ENCODE measurements at places on chromosomes 1 and 21.

DNA sequence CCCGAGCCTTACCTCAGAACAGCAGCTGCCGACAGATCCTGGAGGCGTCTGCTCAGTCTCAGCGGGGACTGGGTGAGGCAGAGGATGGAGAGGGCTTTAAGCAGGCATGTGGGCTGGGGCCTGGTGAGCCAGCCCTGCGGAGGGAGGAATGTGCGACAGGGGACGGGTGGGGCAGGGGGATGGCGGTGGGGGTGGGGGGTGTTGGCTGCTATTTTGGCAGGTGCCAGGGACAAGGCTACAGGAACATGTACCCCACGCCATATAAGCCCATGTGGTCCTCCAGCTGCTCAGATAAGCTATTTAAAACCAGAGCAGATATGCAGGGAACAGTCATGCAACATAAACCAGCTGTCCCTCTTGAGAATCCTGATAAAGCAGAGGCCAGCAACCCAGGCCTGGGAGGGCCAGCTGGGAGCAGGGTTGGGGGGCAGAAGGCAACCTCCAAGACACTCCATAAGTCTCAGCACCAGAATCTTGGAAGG is at the start of gene TNNT2:
Gene TNNT2 (minus strand): TSS at position 70 of the 482 bp plus-strand sequence. CDS start 4,426 bp downstream, outside the sequence.
- DNase-seq: no peak

DNA sequence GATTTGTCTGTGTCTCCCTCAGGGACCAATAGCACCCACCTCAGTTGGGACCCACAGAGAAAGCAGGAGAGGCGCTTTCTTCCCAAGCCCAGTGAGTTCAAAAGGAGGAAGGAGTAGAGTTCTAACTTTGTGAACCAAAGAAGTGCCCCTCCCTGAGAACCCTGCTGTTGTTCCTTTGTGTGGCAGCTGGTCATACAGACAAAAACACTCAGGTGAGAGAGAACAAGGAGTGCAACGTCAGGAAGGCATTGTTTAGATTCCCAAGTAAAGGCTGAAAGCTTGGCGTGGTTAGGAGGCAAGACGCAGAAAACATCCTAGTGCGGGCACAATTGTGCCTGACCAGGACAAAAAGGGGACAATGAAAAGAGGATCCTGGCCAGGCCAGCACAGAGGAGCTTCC is 654.6 kb downstream of the KIF26B start:
- no peak for DNase-seq

- DNase-seq: no peak
Measured at GRCh38 chr1:206143537-206144172, 26.5 kb upstream of the AVPR1B start.

DNA sequence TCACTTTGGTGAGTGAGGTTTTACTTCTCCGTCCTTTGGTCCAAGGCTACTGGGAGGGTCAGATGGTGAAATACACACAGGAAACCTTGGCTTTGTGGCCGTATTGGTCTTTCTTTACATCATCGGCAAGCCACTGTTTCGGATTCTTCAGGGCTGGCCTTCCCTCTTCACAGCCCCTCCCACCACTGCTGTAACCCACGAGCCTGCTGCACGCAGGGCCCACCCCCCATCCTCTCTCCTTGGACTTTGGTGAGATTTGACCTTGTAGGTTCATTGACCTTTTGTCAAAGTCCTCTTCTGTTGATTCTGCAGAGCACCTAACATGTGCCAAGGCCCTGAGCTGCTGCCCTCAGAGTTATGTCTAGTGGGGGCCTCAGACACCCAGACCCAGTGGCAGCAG is 328.6 kb downstream of the CAMTA1 start:
- DNase-seq: no peak

GRCh38 chr1:75984781-75985180 is 52.6 kb upstream of the ASB17 start:
- DNase-seq: no peak

DNA sequence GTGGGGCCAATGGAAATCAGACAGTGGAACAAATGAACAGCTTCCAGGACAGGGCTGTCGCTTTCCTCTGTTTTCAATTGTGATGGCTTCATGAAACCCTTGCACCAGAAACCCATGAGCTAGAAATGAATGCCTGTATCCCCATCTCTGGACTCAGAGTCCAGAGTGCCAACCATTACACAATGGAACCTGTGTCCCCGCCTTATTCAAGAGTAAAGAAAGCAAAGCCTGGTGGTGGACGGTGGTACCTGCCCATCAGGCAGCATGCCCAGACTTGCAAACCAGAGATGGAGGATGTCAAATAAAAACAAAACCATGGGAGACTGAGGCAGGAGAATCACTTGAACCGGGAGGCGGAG is 4.4 kb upstream of the CAPN2 start:
- no peak for DNase-seq

DNA sequence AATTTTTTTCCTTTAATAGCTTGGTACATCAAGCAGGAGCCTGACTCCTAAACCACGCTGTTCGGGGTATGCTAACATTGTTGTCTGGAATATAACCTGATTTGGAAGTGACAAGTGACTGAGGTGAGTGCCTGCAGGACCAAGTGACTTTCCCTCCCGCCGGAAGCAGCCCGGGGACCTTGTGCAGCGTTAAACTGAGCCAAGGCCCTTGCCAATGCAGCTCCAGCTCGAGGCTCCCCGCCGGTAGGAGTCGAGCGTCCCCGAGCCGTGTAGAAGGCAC is 716 bp upstream of the MTARC1 start:
- no peak for DNase-seq

DNA sequence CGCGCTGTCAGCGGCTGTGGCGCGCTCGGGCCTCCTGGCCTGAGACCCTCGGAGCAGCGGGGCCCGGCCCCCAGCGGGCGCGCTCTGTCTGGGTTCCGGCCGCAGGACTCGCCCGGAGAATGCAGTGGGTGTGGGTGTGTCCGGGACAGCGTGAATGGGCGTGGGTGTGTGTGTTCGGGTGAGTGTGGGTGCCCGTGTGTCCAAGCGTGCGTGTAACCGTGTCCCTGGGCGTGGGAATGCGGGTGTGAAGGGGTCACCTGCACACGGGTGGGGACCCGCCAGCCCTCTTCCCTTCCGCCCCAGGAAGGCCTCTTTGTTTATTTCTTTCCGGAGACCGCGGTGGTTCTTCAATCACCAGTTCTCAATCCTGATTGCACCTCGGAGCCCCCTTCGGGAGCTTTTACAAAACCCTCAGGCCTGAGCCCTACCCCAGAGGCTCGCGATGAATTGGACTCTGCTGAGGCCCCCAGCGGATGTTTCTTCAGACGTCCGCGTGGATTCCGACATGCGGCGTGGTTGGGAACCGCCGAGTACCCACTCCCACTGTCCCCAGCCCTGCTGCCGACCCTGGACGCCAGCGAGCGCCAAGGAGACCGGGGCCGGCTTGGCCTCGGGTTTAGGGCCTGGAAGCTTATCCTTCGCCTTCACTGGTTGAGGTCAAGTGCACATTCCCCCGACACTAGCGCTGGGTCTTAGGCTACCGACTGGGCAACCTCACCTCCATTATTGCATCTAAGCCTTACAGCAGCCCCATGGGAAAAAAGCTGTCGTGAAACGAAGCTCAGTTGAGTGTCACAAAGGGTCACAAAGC is 19.3 kb downstream of the SERTAD4 start:
- DNase-seq: no peak

GRCh38 chr1:84480650-84481049 is 1.6 kb downstream of the RPF1 start:
- DNase-seq: no peak

DNA sequence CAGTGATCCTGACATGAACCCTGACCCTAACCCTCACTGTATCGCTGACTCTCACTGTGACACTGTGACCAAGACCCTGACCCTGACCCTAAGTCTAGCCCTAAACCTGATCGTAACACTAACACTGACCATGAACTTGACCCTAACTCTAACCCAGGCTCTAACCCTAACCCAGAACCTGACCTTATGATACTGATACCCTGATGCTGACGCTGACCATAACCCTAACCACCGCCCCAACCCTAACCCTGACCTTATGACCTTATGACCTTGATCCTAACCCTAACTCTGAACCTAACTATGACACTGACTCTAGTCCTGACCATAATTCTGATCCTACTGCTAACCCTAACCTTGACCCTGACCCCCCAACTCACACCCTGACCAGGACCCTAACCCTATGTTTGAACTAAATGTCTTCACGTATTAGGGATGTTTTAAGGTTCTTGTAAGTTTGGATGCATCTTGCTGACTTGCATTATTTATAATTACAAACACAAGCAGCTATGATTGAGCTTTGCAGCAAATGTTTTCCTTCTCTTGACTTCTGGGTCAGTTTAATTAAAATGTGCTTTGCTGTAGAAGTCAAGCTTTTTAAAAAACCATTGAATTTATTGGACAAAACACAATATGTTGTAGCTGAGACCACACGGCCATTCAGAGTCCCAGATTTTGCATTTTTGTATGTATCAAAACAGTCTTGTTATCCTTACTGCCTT is 23.9 kb upstream of the PRSS38 start:
- no peak for DNase-seq

GRCh38 chr1:19209439-19209989 is 552 bp downstream of the UBR4 start:
- peak; percentile 65 for DNase-seq

GRCh38 chr1:37656881-37657280 is 22.2 kb upstream of the RSPO1 start:
- no peak for DNase-seq

- DNase-seq: no peak
Measured at GRCh38 chr1:12539320-12539704, 78.7 kb downstream of the DHRS3 start.

DNA sequence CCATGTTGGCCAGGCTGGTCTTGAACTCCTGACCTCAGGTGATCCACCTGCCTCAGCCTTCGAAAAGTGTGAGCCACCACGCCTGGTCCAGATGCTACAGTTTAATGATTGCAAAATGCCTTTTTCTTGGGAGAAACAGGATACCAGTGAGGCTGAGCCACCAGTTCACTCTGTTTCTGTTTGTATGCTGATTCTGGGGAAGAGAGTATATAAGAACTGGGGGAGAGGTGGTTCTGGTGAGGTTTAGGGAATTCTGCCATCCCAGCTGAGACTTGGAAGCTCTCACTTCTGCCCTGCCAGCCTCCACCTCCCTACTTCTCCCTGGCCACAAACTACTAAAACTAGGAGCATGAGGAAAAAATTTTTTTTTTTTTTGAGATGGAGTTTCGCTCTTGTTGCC is 8.1 kb upstream of the PMF1 start:
- no peak for DNase-seq

GRCh38 chr1:180020017-180020416 is 65.4 kb downstream of the CEP350 start:
- no peak for DNase-seq

DNA sequence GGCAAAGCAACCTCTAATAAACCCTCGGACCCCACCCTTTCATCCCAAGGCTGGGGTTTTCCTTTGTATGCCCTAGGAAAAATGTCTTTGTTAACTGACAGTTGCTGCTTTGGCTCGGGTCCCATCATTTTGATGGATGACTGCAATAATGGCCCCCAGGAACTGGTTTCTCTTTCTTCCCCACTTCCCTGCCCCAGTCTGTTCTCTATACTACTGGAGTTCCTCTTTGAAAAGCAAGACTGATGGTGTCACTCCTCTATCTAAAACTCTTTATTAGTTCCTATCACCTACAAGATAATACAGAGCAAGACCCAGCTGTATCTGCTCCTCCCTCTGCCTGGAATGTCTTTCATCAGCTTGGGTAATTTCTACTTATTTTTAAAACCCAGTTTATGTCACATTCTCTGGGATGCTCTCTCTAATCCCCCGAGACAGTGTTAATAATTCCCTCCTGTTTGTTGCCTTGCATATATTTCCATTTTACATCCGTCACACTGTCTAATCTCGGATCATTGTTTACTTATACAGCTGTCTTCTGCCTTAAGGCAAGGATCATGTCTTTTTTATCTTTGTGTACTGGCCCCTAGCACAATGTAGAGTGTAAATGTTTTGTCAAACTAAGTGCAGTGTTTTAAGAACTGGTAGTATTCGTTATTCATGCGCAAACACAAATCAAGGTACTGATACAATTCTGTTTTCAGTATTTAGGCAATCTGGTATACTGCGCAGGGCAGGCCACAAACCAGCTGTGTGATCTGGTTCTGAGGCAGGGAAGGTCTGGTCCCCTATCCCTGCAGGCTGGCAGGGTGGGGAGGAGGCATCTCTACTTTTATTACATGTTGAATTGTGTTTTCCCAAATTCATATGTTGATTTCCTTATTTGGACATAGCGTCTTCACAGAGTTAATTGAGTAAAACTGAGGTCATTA is 16.1 kb downstream of the SLAMF1 start:
- no peak for DNase-seq

DNA sequence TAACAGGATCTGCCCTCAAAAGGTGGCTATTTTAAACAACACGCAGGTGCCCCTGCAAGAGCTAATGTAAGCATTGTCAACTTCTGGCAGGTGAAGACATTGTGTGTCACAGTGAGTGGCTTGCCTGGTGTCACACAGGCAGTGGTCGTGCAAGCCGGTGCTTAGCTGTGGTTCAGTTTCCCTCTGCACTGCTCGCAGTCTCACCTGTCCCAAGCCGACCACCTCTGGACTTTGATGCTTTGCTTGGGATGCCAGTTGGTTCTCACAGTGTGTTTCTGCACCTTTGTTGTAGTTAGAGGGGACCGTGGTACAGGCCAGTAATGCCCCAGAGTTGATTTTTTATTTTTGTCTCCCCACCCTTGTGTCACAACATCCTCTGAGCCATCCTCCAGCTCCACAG is 85.2 kb downstream of the UCK2 start:
- no peak for DNase-seq

DNA sequence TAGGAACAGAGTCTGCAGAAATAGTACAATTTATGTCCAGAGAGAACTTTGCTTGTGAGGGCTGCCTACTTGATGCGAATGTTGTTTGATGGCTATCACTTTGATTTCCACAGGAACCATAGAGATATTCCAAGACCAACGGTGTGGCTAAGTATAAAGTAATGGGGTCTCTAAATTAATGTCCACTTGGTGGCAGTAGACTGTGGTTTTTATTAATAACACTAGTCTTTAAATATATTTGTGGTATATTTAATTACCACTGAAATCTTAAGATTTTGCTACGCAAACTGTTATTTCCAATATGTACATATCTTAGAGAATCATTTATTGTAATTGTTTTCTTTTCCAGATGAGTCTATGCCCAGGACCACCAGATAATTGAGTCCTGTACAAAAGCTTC is 647.9 kb downstream of the PLA2G4A start:
- no peak for DNase-seq

- DNase-seq: no peak
Measured at GRCh38 chr1:72285074-72285425, 2.7 kb upstream of the NEGR1 start.

DNA sequence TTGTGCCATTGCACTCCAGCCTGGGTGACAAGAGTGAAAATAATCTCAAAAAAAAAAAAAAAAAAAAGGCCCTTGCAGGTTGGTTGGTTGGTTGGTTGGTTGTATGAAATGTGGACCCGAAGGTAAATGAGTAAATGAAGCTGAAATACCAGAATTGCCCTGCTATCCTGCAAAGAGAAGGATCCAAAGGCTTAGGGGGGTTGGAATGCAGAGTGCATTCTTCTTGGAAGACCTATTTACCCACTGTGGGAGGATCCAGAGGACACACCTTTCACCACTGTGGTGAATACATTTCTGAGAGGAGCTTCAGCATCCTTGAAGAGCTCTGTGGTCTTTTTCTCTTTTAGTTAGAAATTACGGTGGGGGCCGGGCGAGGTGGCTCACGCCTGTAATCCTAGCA is 28.7 kb upstream of the EIF4G3 start:
- DNase-seq: no peak
